Mesothelial cell of epicardium (in vitro differentiated cells): ENCODE measurements at places on chromosomes 5 and 9. TPM values are rescaled to one million over a fixed set of nuclear protein-coding genes. Genes with fewer than 3 reads are reported as not detected.

NUDT12 gene
- 12.2 to 14.1 TPM (median 12.7 TPM) in 3 replicates for total RNA-seq

PTPN3 gene
- total RNA-seq, result 6.2 to 7.5 TPM (median 6.8 TPM) in 3 replicates

GPR21 gene
- 2.9 to 3.8 TPM (median 3.7 TPM) in 3 replicates for total RNA-seq

OBP2B gene
- not detected in 3 replicates for total RNA-seq

COMMD10 gene
- 22.6 to 25.7 TPM (median 23.3 TPM) in 3 replicates for total RNA-seq

SLC44A1 gene
- total RNA-seq, result 47.5 to 49.0 TPM (median 48.5 TPM) in 3 replicates

LCN1 gene
- total RNA-seq, result not detected in 3 replicates

KLHL9 gene
- total RNA-seq, result 36.7 to 37.5 TPM (median 36.9 TPM) in 3 replicates

SPACA9 gene
- 5.5 to 5.8 TPM (median 5.7 TPM) in 3 replicates for total RNA-seq

PCDHA12 gene
- total RNA-seq, result 22.5 to 22.8 TPM (median 22.5 TPM) in 3 replicates

PCDHGA10 gene
- 30.7 to 33.4 TPM (median 32.1 TPM) in 3 replicates for total RNA-seq

DNA sequence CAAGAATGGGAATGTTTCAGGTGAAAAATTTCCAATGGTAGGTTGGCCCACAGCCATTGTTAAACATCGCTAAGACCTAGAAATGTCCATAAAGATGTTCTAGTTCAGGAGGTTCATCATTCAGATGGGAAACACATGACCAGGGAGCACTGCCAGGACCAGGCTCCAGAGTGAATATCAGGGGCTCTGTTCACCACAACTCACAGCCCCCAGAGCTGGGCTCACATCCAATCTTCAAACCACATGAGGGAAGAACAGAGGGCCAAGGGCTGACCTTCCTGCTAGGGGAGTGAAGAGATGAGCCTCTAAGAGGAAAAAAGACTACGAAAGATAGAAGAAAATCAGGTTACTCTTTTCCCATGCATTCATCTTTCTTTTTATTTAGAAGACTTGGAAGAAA is 205.8 kb downstream of the SEMA5A start:
- H3K36me3 ChIP-seq, result no peaks in the 10 kb centered on the region
- H3K4me3 ChIP-seq, result no peak overlapping the region
- H3K4me1 ChIP-seq, result peaks cover 22% of the 10 kb centered on the region
- no peak overlapping the region for H3K27ac ChIP-seq
- H3K27me3 ChIP-seq, result no peaks in the 10 kb centered on the region

- H3K27ac ChIP-seq, result no peak overlapping the region
- no peaks in the 10 kb centered on the region for H3K36me3 ChIP-seq
- H3K4me3 ChIP-seq, result no peak overlapping the region
- H3K4me1 ChIP-seq, result peaks cover 7% of the 10 kb centered on the region
- DNase-seq, result no peak
These were observed 122.0 kb downstream of the NPR3 start for GRCh38 chr5:32833127-32833526.

DNA sequence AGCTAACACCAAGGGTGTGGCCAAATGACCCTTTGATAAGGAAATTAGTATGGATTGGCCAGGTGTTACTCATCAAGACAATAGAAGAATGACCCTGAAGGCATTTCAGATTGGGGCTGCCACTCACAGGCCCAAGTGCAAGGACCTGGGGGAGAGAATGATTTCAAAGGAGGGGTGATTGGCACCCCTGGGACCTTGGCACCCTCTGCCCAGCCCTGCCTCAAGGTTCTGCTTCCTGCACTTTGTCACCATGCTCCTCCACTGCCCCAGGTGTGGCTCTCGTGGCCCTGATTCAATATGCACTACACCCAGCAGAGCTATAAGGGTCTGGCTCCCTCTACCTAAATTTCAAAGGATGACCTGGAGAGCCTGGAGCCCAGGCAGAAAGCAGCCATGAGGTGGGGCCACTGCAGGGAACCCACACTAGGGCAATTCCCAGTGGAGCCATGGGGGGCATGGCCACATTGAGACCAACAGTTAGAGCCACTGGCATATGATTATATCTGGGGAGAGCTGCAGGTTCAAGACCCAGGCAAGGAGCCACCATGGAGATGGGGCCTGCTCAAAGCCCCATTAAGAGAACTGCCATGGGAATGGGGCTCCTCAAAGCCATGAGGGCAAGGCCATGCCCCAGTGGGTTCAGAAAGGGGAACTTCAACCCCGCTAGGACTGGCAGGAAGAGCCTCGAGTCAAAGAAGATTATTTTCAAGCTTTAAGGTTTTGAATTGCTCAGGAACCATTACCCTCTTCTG is 93.0 kb downstream of the CEMIP2 start:
- no peak overlapping the region for H3K27ac ChIP-seq
- no peaks in the 10 kb centered on the region for H3K27me3 ChIP-seq
- DNase-seq, result no peak
- peaks cover 6% of the 10 kb centered on the region for H3K36me3 ChIP-seq

- peaks cover 4% of the 10 kb centered on the region for H3K27me3 ChIP-seq
- H3K4me3 ChIP-seq, result no peak overlapping the region
These were observed 25.0 kb upstream of the CCNH start for GRCh38 chr5:87437724-87438123.

DNA sequence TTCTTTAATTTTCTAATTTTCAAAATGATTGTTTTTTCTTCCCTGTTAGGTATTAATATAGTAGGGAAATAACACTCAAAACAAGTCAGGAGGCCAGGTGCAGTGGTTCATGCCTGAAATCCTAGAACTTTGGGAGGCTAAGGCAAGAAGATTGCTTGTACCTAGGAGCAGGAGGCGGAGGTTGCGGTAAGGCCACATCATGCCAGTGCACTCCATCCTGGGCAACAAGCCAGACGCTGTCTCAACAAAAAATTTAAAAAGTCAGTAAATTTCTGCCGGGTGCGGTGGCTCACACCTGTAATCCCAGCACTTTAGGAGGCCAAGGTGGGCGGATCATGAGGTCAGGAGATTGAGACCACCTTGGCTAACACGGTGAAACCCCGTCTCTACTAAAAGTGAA is 10.2 kb upstream of the CDK7 start:
- H3K27ac ChIP-seq, result no peak overlapping the region
- no peak overlapping the region for H3K4me3 ChIP-seq
- H3K36me3 ChIP-seq, result peaks cover 25% of the 10 kb centered on the region
- no peak for DNase-seq
- no peaks in the 10 kb centered on the region for H3K4me1 ChIP-seq
- H3K27me3 ChIP-seq, result no peaks in the 10 kb centered on the region

- H3K27me3 ChIP-seq, result no peaks in the 10 kb centered on the region
- DNase-seq, result no peak
- H3K27ac ChIP-seq, result no peak overlapping the region
- H3K36me3 ChIP-seq, result no peaks in the 10 kb centered on the region
These were observed 118.0 kb downstream of the SLF1 start for GRCh38 chr5:94736498-94736897.

- no peak for DNase-seq
- H3K4me1 ChIP-seq, result peaks cover 9% of the 10 kb centered on the region
- no peak overlapping the region for H3K4me3 ChIP-seq
- no peaks in the 10 kb centered on the region for H3K36me3 ChIP-seq
- H3K27me3 ChIP-seq, result no peaks in the 10 kb centered on the region
- no peak overlapping the region for H3K27ac ChIP-seq
These were observed 82.3 kb upstream of the CCDC112 start for GRCh38 chr5:115378754-115379153.

- no peak overlapping the region for H3K4me3 ChIP-seq
- H3K27me3 ChIP-seq, result peaks cover 12% of the 10 kb centered on the region
- no peak for DNase-seq
- no peaks in the 10 kb centered on the region for H3K36me3 ChIP-seq
- H3K27ac ChIP-seq, result no peak overlapping the region
These were observed 669 bp upstream of the ZFP37 start for GRCh38 chr9:113057193-113057592.

- peaks cover 24% of the 10 kb centered on the region for H3K4me1 ChIP-seq
- no peak overlapping the region for H3K4me3 ChIP-seq
- H3K36me3 ChIP-seq, result no peaks in the 10 kb centered on the region
- H3K27me3 ChIP-seq, result no peaks in the 10 kb centered on the region
- no peak for DNase-seq
These were observed 1.7 kb downstream of the TSSK1B start for GRCh38 chr5:113433071-113433470.

- H3K27me3 ChIP-seq, result peaks cover 3% of the 10 kb centered on the region
- DNase-seq, result no peak
- H3K36me3 ChIP-seq, result no peaks in the 10 kb centered on the region
- H3K4me3 ChIP-seq, result no peak overlapping the region
- H3K27ac ChIP-seq, result no peak overlapping the region
These were observed 10.7 kb downstream of the WNK2 start for GRCh38 chr9:93194641-93195040.

DNA sequence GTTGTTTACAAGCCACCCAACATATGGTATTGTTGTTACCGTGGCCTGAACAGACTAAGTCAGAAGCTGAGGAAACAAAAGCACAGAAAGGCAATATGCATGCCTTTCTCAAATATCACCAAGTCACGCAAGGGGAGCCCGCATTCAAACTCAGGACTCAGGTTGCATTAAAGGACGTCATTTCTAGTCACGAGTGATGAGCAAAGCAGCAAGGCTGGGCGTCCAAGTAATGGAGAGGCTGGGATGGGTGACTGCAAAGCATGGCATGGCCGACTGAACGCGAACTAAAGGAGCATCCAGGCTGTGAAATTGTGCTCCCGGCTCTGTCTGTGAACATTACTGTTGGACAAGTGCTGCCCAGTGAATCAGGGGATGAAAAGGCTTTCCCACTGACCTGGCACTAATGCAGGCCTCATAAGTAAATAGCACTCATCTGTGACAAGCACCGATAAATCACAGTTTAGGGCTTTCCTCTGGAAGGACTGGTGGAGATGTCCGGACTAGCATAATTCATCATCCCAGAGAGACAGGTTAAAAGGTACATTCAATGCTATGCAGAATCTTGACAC is 202.8 kb downstream of the SPOCK1 start:
- no peak overlapping the region for H3K4me3 ChIP-seq
- H3K36me3 ChIP-seq, result no peaks in the 10 kb centered on the region
- peaks cover 22% of the 10 kb centered on the region for H3K27me3 ChIP-seq
- DNase-seq, result no peak
- no peaks in the 10 kb centered on the region for H3K4me1 ChIP-seq
- no peak overlapping the region for H3K27ac ChIP-seq

- H3K27me3 ChIP-seq, result peaks cover 3% of the 10 kb centered on the region
- no peak for DNase-seq
- H3K4me3 ChIP-seq, result peak within 1 kb of the TSS; percentile 62
- H3K4me1 ChIP-seq, result peaks cover 13% of the 10 kb centered on the region
- peak within 1 kb of the TSS; percentile 84 for H3K27ac ChIP-seq
These were observed at the start of gene ERAP2 for GRCh38 chr5:96876292-96876850. TSS of gene ERAP2 (plus strand) at chr5:96876500. CDS start at chr5:96879686, 3,186 bp downstream.

DNA sequence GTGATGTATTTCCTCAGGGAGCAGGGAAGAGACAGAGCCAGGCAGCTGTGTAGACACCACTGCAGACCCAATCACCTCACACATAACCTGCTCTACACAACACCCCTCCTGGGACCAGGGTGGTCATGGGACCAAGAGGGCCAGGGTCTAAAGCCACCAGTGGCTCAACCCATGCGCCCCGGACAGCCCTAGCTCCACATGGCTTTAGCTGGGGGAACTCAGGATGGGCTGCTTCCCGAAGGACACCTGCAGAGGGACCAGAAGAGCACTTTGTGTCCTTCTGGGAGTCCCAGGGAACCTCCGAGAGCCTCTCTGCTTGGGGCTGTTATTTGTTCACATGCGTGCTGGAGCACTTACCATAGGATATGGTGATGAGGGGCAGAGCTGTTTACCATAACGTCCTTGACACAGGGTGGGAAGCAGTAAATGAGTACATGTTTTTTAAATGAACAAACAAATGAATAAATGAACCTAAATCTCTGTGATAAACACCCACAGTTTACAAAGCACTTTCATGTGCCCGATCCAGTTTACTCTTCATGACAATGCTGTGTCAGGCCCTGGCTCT is 12.3 kb downstream of the SEPTIN8 start:
- peak; percentile 34 for DNase-seq
- H3K27ac ChIP-seq, result no peak overlapping the region
- no peaks in the 10 kb centered on the region for H3K27me3 ChIP-seq
- H3K36me3 ChIP-seq, result peaks cover 22% of the 10 kb centered on the region
- no peak overlapping the region for H3K4me3 ChIP-seq
- H3K4me1 ChIP-seq, result no peaks in the 10 kb centered on the region

DNA sequence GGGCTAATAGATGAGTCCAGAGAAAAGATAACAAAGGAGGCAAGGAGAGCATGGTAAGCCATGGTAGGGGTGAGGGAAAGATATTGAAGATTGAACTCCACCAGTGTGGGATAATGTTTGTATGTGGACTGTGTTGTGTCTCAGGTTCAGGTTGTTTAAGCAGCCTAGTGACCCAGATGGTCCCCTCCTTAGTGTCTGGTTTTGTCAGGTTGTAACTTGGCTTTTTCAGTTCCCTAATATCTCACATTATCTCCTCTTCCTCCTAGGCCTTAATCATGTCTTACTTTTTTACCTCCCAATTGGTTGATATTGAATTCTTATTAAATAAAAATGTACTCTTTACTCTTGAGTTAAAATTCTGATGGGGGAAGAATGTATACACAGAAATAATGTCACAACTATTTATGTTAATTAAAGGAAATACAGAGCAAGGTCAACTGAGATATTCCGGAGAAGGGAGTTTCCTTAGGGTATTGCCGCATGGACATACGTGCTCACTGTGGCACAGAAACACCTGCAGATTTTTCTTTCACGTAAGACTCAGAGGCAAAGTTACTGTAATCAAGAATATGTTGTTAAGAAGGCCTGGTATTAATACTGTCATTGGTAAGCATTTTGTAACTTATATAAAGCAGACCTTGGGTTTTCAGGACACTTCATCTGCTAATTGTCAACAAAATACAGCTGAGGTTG is 23.4 kb upstream of the SH3GL2 start:
- H3K27ac ChIP-seq, result no peak overlapping the region
- peaks cover 3% of the 10 kb centered on the region for H3K27me3 ChIP-seq
- H3K36me3 ChIP-seq, result no peaks in the 10 kb centered on the region
- no peak overlapping the region for H3K4me3 ChIP-seq
- no peak for DNase-seq
- peaks cover 12% of the 10 kb centered on the region for H3K4me1 ChIP-seq

GRCh38 chr5:40554813-40555212 is 124.9 kb upstream of the PTGER4 start:
- H3K4me1 ChIP-seq, result peaks cover 47% of the 10 kb centered on the region
- no peak overlapping the region for H3K4me3 ChIP-seq
- H3K36me3 ChIP-seq, result peaks cover 3% of the 10 kb centered on the region
- no peaks in the 10 kb centered on the region for H3K27me3 ChIP-seq
- no peak for DNase-seq
- H3K27ac ChIP-seq, result no peak overlapping the region

DNA sequence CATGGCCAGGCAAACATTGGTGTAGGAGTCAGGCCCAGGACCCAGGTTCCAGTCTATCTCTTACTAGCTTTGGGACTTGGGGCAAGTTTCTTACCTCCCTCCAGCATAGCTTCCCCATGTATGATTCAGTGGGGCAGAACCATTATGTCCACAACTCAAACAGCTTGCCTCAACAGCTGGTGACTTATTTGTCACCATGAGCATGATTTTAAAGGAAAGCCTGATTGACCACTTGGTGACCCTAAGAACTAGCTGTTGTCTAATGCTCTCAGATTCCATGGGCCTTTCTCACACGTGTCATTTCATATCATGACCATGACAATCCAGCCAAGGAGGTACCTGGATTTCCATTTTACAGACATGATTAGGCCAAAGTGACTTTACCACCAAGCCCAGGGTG is 126.4 kb downstream of the TTLL11 start:
- no peak for DNase-seq
- no peak overlapping the region for H3K4me3 ChIP-seq
- no peak overlapping the region for H3K27ac ChIP-seq
- H3K27me3 ChIP-seq, result peaks cover 10% of the 10 kb centered on the region
